ENCODE measurements at places on chromosomes 1 and 21.

- no peak for DNase-seq
Observed at GRCh38 chr1:115428256-115428655, 90.2 kb upstream of the NGF start.

GRCh38 chr1:180609643-180610555 lies 21.9 kb upstream of the XPR1 start:
- DNase-seq = no peak

DNA sequence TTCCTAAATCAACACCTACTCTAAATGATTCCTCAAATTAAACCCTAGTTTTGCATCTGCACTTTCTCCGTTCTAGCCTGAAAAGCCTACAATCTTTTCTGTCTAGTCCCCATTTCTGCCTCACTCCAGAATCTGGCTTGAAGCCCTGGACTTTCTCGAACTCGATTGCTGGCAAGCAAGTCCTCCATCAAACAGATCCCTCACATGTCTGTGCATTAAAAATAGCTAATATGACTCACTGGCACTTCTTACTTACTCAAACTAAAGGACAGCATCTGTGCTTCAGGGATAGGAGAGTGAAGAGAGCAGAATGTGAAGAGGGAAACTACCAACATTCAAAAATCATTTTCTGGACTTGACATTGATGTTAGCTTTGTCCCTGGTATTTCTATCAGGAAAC lies 51.8 kb upstream of the CXADR start:
- no peak for DNase-seq

DNA sequence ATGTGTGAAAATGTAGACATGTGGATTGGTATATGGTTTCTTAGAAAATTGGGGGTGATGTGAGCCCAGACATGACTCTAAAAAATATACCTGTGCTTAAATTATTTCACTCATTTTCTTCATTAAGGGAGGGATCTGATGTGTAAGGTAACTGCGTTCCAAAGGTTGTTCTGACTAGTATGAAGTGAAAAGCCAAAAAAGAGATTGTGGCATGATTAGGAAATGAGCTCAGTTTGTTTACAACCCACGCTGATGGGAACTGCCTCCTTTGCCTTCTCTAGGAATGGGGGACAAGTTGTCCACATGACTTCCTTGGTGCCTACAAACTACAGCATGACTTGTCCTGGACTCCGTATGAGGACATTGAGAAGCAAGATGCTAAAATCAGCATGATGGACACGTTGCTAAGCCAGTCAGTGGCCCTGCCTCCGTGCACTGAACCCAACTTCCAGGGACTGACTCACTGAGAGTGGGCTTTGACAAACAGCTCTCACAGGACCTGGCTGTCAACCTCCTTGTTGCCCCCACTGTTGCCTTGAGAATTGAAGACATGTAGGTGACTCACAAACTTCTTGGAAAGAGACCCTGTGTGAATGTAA lies 8.0 kb downstream of the C1orf50 start:
- no peak for DNase-seq

DNA sequence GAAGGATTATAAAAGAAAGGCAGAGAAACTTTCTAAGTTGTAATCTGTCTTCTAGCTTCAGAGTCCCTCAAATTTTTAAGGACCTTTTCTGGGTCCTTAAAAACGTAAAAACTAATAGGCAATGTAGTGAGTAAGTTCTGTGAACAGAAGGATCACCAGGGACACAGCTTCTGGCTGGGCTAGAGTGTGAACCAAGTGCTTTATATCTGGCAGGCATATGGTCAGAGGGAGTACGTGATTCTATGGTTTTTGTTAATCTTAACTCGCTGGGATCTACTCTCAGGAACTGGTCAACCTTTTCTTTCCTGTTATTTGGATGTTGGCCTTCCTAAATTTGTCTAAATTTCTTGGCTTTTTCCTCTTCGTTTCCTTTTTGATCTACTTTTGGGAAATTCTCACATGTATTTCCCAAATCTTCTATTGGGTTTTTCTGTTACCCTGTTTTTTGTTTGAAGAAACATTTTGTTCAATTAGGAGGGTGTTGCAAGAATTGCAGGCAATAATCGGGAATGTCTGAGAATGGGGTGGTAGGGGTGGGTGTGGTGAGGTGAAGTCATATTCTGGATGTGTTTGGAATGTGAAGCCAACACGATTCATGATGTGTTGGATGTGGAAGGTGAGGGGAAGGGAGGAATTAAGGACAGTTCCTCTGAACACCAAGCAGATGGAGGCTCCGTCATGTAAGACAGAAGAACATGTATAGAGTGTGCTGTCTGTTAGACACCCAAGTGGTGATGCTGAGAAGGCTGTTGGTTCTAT lies 193.2 kb downstream of the FMN2 start:
- DNase-seq = no peak

DNA sequence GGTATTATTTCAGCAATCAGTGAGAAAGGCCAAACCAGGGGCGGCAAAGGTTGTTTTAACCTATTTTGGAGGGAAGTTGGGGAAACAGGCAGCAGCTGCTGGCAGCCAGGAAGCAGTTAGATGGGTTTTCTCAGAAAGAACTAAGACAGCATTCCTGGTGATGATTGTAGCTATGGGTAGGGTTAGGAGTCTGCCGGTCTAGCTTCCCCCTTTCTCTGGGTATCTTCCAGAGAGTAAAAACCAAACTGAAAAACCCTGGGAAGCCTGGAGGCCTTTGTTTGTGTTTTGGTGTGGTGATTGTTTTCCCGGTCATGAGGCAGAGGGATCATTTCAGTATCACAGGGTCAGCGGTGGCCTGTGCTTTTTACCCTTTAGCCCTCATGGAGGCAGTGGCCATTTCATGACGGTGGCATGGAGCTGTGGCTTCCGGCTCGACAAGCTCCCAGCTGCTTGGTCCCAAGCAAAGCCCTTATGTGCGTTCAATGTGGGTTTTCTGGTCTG lies 19.5 kb upstream of the TNFRSF1B start:
- peak; percentile 38 for DNase-seq

- peak; percentile 63 for DNase-seq
Observed at GRCh38 chr1:89757532-89757931, 63.3 kb upstream of the LRRC8D start.

DNA sequence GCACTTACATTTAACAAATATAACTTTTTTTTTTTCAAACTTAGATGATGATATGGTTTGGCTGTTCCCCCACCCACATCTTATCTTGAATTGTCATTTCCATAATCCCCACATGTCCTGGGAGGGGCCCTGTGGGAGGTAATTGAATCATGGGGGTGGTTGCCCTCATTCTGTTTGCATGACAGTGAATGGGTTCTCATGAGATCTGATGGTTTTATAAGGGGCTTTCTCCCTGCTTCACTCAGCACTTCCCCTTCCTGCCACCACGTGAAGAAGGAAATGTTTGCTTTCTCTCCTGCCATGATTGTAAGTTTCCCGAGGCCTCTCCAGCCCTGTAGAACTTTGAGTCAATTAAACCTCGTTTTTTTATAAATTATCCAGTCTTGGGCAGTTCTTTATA lies 432.6 kb downstream of the AMY1C start:
- no peak for DNase-seq

DNA sequence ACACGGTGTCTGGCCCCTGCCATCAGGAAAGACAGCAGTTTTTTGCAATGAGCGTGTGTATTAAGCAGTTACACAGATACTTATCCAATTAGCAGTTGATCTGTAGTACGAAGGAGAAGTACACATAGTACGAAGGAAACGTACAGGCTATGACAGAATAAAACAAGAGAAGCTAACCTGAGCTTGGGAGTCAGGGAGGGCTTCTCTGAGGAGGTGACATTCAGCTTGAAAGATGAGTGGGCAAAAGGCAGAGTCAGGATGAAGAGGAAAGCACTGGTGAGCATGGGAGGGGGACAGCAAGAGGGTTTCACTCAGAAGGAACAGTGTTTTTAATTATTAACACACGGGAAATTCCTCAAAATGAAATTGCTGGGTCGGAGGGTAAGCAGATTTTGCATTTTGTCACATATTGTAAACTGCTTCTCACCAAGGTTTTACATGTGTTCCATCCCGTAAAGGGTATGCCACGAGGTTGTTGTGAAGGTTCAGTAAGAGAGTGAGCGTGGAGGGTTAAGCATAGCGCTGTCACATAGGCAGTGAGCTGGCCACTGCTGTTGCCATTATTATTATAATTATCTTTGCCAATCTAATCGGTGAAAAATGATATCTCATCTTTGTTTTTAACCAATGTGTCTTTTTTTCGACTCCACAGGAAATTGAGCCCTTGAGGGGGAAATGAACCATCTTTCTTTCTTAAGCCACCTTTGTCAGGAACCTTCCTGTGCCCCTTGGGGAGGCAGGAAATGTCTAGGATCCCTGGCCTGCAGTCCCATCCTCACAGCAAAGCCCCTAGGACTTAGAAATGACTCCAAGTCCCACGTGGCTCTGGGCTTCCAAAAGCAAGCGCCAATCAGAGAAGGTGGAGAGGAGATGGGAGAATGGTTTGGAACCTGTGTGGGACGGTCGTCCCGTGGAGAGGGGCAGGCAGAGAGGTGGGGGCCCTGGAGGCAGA lies 47.3 kb upstream of the POU3F1 start:
- DNase-seq = no peak

DNA sequence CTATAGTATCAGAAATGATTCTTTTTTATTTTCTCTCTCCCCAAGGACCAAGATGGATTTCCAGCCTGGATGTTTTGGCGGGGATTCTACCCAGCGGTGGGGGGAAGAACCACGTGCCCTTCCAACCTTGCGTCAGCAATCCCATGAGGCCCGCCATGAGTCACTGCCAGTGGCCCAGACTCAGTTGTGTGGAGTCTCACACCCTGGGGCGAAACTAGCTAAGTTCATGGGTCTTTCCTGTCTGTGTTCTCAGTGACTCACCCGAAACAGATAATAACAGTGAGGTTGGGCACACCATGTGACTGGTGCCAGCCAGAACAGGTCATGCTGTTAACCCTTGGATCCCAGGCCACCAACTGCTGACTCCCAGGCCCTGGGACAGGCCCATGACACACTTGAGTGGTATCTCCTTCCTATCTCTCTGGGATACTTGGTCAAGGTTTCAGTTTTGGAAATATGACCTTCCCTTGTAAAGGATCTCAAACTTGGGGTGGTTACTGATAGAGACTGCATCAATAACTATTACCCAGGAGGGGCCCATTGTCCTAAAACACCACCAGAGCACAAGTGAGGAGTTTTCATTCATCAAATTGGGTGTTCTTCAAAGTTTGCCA lies 98.0 kb upstream of the DUSP10 start:
- DNase-seq = no peak

GRCh38 chr1:70361727-70362398 lies 7.3 kb upstream of the ANKRD13C start:
- peak; percentile 20 for DNase-seq

- no peak for DNase-seq
Observed at GRCh38 chr1:37666241-37666867, 26.0 kb upstream of the CDCA8 start.
